Hematopoietic multipotent progenitor cell (in vitro differentiated cells): ENCODE measurements at places on chromosomes 7 and 10. TPM values are rescaled to one million over a fixed set of nuclear protein-coding genes. Genes with fewer than 3 reads are reported as not detected.

GRCh38 chr10:88944813-88945212 is 7.8 kb downstream of the ACTA2 start:
- no peak for DNase-seq

- no peak for DNase-seq
These were observed 260.7 kb downstream of the KLF6 start for GRCh38 chr10:3524086-3524960.

- no peak for DNase-seq
These were observed 161.6 kb downstream of the LRMDA start for GRCh38 chr10:75592791-75593643.

GRCh38 chr10:74816824-74817498 is 9.4 kb upstream of the KAT6B start:
- DNase-seq = no peak

GRCh38 chr7:139680676-139681462 is 96.9 kb downstream of the HIPK2 start:
- no peak for DNase-seq

GRCh38 chr7:30864101-30864500 is 47.6 kb upstream of the AQP1 start:
- DNase-seq = no peak

DNA sequence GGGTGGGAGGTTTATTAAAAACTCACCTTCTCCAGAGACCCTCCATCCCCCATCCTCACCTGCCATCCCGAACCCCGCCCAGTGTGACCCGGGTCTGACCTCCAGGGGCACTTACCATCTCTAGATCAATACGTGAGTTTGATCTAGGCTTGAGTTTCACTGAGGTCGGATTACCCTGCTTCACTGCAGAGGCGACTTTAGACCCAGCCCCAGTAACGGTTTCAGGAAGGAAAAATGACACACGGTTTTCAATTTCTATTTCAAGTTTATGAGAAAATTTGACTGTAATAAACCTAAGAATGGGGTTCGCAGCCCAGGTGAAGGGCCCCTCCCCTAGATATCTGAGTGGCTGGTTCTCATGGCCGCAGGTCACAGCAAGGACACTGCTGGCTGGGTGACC is 33.1 kb downstream of the RCC1L start:
- DNase-seq = no peak

CCDC3 gene
- total RNA-seq = 0.54 TPM
